DND-41 (cell line): ENCODE measurements at places on chromosomes 2 and 18.

DNA sequence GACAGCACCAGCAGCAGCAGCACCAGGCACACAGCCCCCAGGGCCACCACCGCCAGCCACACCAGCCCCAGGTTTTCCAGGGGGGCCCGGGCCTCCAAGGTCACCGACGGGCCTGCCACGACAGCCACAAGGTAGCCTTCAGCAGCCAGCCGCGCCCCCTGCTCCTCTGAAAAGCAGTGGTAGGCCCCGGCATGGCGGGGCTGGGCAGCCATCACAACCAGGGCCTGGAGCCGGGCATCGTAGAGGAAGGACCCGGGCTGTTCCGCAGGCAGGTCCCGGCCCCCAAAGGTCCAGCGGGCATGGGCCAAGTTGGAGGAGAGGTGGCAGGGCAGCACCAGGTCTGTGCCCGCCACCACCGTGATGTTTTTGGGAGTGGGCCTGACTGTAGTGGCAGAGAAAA is 3.3 kb upstream of the ANKRD39 start:
- H3K36me3 ChIP-seq: no peaks in the 10 kb centered on the region; the same call in 1 of the 2 replicates
- H3K27me3 ChIP-seq: no peaks in the 10 kb centered on the region
- no peak for DNase-seq
- H3K4me1 ChIP-seq: peaks cover 25% of the 10 kb centered on the region
- no peak overlapping the region for H3K4me3 ChIP-seq

GRCh38 chr2:31457651-31458050 is 43.1 kb upstream of the XDH start:
- H3K4me1 ChIP-seq: no peaks in the 10 kb centered on the region
- no peak overlapping the region for H3K4me3 ChIP-seq
- no peaks in the 10 kb centered on the region for H3K27me3 ChIP-seq

DNA sequence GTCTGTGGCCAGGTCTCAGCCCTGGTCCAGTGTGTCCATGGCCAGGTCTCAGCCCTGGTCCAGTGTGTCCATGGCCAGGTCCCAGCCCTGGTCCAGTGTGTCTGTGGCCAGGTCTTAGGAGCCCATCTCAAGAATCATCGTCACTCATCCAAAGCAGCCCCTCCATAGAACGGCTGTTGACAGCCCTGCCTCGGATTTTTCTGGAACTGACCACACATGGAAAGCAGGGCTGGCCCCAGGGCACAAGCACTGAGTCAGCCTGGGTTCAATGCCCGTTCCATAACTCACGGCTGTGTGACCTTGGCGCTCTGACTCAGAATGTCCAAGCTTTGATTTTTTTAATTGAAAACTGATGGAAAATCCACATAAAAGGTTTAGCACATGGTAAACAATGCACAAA is 59.9 kb upstream of the SNTG2 start:
- no peak overlapping the region for H3K4me3 ChIP-seq
- H3K36me3 ChIP-seq: 0 out of 2 replicates have a peak, but pooled peaks cover 3% of the 10 kb centered on the region
- H3K27ac ChIP-seq: no peak overlapping the region
- DNase-seq: no peak

DNA sequence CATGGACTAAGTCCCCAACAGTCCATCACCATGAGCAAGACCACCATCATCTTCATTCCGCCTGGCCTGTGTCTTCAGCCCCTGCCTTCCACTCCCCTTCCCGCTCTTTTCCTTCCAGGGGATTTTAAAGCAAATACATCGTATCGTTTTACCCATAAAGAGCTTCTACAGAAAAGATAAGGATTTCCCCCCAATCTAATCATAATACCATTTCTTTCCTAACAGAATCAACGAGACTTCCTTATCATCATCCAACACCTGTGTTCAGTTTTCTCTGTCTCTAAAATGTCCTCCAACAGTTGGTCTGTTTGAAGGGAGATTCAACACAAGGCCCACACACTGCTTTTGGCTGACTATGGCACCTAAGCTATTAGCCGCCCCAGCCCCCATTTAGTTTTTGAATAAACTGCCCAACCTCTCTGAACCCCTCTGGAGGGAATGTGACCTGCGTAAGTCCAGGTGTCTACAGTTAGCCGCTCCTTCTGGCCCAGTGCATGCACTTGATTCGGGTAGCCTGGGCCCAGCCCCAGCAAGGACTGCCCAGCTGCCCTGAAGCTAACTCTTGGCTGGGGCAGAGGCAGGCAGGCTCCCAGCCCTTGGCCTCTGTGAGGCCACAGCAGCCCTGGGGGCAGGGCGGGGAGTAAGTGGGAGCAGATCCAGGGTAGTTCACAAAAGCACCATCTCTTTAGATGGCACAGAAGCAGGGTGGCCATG is 25.3 kb upstream of the SEMA4C start:
- no peaks in the 10 kb centered on the region for H3K36me3 ChIP-seq
- no peaks in the 10 kb centered on the region for H3K27me3 ChIP-seq
- H3K4me3 ChIP-seq: no peak overlapping the region
- H3K4me1 ChIP-seq: no peaks in the 10 kb centered on the region

DNA sequence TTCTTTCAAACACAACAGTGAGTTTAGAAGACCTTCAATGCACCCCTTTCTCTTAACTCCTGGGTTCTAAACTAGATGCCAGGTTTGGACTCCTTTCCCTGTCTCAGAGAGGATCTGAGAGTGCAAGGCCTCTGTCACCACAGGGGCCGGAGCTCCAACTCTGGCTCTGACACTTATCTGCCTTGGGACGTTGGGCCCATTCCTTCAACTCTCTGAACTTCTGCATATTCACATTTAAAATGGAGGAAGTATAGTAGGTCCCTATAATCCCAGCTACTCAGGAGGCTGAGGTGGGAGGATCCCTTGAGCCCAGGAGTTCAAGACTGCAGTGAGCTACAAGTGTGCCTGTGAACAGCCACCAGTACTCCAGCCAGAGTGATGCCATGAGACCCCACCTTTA is 44.1 kb upstream of the ZFP36L2 start:
- H3K27me3 ChIP-seq: no peaks in the 10 kb centered on the region
- DNase-seq: no peak
- H3K36me3 ChIP-seq: peaks cover 13% of the 10 kb centered on the region; the same call in 1 of the 2 replicates
- H3K4me1 ChIP-seq: no peaks in the 10 kb centered on the region

GRCh38 chr2:31935370-31935769 is 75.4 kb downstream of the MEMO1 start:
- DNase-seq: no peak
- H3K27ac ChIP-seq: no peak overlapping the region
- H3K36me3 ChIP-seq: no peaks in the 10 kb centered on the region
- H3K4me3 ChIP-seq: no peak overlapping the region
- H3K27me3 ChIP-seq: no peaks in the 10 kb centered on the region
